Cardiac muscle cell (in vitro differentiated cells and primary cell): ENCODE measurements at places on chromosomes 6 and 20.

DNA sequence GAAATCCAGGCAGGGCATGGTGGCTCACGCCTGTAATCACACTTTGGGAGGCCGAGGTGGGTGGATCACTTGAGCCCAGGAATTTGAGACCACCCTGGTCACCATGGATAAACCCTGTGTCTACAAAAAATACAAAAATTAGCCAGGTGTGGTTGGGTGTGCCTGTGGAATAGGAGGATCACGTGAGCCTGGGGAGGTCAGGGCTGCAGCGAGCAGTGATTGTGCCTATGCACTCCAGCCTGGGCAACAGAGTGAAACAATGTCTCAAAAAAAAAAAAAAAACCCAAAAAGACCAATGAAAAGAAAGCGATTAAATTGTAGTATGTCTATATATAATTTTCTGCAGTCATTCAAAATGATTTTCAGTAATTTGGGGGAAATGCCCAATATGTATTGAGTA lies 70.3 kb downstream of the ITCH start:
- DNase-seq: no peak

DNA sequence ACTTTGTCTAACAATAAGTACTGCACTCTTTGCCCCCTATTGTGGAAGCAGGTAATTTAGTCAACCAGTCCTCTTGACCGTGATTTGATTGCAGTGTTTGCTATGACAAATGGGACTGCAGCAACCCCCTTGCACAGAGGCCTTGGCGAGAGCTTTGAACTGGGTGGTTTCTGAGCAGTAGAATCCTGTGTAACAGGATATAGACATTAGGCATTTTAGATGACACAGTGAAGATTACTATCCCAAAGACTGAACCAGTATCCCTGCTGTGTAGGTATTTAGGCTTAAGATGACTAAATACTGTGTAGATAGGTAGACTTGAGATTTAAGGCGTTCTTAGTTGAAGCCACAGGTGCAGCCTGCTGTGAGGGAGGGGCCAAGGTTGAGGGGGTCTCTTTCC lies 9.9 kb downstream of the DNMT3B start:
- no peak for DNase-seq

- no peak for DNase-seq
Observed at GRCh38 chr6:22568854-22569253, 512 bp upstream of the HDGFL1 start.

DNA sequence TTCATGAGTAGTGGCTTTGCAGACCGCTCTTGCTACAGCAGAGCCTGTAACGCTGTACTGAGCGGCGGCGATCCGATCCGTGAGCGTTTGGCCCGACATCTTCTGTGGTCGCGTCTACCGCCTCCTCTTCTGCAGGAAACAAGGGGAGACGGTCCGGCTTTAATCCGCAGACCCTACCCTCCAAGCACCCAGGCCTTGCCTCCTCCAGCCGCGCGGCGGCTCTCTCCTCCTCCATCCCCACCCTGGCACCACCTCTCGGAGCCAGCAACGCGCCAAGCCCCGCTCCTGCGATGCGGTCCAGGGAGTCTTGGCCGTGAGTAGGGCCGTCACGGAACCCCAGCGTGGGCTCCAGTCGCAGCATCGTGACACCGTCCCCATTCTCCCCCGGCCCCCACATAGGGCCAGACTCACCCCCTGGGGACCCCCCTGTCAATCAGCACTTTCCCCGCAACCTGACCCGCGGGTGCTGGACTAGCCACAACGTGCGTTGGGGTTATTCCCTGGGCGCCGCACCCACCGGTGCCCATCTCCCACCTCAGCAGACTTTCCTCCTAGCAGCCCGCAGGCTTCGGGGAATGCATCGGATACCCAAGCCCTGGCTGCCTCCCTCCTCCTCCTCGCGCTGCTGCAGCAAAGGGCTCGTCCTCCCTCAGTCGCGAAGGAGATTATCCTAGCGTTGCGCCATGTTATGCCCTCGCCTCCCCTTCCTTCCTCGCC lies 914 bp downstream of the SNAP91 start:
- peak; percentile 50 for DNase-seq

DNA sequence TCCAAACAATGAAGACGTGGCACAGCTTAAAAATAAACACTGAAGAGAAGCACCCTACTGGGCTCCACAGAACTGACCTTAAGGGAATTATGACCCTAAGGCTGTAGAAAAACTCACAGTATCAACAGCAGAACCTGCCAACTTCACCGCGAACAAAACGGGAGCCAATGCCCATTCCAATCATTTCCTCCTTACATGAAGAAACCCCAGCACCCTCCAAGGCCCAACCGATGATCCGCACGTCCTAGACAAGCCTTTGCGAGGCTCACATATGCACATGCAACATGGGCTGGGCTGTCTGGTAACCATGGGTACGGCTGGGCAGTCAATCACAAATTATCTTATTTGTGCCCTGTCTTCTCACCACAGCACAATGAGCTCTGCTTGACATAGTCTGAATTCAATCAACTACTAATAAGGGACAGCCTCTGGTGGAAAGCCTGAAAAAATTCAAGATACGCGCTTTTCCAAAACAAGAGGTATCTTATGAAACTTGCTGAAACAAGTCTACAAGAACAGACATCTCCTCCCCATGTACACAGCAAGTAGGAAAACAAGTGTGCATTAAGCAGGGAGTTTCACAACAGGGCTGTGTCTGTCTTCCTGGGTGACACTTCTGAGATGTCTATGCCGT lies 1.7 kb downstream of the DIDO1 start:
- peak; percentile 39 for DNase-seq

DNA sequence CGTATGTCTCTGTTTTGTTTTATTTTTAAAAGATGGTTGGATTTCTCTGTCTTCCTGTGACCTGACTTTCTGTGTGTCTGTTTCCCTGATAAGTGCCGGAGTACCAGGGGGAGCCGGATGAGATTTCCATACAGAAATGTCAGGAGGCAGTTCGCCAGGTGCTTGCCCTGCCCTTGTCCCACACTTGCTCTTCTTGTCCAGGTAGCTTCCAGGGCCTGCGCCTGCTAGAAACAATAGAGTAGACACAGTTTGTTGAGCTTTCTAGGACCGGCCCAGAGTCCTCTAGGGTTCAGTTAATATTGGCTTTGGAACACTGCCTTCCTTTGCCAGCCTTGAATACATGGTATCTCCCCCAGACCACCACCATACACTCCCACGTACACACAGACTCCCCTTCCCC lies 3.9 kb downstream of the ITPA start:
- no peak for DNase-seq

GRCh38 chr6:79146421-79146820 lies 68.4 kb upstream of the PHIP start:
- DNase-seq: no peak

DNA sequence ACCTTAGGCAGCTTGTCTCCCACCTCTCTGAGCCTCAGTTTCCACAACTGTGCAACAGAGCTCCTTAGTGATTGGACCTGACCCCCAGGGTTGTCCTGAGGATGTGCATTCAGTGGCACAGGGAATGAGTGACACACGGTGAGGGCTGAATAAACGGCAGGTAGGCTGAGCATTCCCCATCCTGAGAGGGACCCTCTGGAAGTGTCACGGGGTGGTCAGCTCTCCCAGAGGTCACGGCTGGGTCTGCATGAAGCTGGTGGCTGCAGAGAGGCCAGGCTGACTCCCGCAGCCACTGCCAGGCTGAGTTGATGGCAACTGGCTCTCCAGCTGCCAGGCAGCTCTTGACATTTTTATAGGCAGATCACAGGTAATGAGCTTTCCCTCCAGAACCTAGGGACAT lies 42.5 kb downstream of the CD40 start:
- DNase-seq: no peak

DNA sequence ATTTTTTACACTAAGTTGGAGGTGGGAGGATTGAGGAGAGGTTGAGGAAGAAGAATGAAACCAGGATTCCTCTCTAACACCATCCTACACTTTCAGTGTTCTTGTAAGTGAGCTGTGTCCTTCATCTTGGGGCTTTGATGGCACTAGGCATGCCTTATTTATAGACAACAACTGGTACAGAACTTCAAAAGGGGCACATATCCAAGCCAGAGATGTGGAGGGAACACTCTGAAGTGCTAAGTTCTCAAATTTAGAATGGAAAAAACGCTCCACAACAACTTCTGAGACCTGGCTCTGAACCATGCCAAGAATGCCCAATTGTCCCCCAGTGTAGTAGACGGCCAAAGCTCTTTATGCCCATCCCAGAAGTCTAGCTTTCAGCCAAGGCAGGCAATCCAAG lies 16.2 kb upstream of the PKHD1 start:
- DNase-seq: no peak

GRCh38 chr6:79065232-79065631 lies 12.8 kb downstream of the PHIP start:
- peak; percentile 24 for DNase-seq

- no peak for DNase-seq
Observed at GRCh38 chr6:100691972-100692371, 189.2 kb downstream of the ASCC3 start.

DNA sequence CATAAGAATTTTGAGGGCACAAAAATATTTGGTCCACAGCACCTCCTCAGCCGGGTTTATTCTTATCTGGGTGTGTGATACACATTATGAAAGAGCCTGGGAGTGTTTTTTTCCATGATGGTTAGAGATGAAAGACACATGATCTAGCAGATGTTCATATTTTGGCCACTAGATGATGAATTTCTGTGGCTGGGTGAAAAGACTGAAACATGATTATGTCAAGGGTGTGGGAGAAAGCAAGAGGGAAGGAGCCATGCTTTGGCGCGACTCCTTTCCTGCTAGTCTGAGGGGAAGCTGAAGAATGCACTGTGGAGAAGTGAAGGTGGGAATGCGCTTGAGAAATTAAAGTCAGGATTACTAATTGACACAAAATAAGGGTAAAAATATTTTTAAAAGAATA lies 102.3 kb downstream of the SH3BGRL2 start:
- DNase-seq: no peak

GRCh38 chr6:138264372-138264880 lies 46.1 kb upstream of the PBOV1 start:
- no peak for DNase-seq

GRCh38 chr6:29567991-29568390 lies 8.5 kb upstream of the UBD start:
- DNase-seq: no peak

- DNase-seq: no peak
Observed at GRCh38 chr6:55180258-55180657, 5.9 kb downstream of the HCRTR2 start.

DNA sequence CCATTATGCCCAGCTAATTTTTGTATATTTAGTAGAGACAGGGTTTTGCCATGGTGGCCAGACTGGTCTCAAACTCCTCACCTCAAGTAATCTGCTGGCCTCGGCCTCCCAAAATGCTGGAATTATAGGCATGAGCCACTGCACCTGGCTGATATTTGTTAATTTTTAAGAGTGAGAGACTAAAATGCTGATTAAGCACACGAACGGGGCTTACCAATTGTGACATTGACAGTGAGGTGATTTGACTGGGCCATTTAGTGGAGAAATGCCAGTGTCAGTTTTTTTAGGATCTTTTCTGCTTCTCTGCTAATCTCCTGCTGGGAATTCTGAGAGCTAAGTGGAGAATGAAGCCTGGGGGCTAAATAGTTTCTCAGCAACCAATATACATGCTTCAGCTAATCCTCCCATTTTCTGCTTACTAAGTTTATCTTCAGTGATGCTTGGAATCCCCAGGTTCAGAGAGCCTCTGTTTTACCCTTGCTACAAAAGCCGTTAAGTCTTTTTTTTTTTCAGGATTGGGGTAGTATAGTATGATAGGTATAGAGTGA lies 9.8 kb upstream of the DEFB123 start:
- no peak for DNase-seq
